Glutamatergic neuron (in vitro differentiated cells): ENCODE measurements at places on chromosomes 1 and 21.
A peak's percentile ranks its signal among the peaks of the same experiment; 100 is the strongest.

- no peak for DNase-seq
These were observed 22.4 kb downstream of the ARMH1 start for GRCh38 chr1:44696789-44697345.

DNA sequence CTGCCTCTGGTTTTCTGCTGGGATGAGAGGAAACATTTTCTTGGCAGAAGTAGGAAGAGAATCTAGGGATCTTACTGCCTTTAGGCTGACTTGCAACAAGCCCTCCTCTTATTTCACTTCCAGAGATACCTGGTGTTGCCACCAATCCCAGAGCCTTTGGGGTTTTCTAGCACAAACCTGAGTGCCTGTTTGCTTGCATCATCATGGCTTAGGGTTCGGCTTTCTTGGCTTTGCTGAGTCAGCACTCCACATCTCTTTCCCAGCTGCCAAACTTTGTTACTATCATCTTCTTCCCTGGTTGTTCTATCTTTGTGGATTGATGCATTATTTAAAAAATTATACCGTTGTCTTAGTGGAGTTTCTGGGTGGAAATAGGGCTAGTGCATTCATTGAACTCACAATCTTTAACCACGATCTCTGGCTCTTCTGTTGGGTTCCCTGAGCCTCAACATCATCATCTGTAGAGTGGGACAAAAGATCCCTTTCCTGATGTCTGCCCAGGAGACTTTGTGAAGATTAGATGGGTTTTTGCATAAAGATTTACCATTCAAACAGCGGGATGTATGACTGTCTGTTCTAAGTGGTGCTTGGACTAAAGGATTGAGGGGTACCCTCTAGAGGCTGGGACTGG is 76.6 kb upstream of the SELENON start:
- no peak for DNase-seq

DNA sequence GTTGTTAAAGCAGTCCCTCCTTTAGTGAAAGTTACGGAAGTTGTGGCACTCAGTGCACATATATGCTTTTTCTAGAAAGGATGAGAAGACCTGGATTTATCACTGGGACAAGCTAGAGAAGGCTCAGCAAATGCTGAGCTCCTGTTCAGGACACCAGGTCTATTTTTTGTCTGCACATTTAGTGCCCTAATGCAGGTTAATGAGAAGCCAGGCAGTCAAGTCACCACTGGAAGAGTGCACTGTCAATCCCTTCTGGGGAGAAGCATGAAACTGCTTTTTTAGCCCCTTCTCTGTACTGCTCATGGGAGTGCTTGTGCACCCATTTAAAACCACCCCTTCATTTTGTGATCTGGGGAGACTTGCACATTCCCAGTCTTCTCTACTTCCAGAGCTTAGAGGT is 624.1 kb upstream of the USP24 start:
- no peak for DNase-seq

GRCh38 chr1:62962901-62963776 is 179.2 kb downstream of the ATG4C start:
- DNase-seq: peak; percentile 85

GRCh38 chr21:39597595-39597994 is 15.1 kb upstream of the B3GALT5 start:
- no peak for DNase-seq

- DNase-seq: no peak
These were observed 1376.2 kb downstream of the NCAM2 start for GRCh38 chr21:22374218-22374969.

DNA sequence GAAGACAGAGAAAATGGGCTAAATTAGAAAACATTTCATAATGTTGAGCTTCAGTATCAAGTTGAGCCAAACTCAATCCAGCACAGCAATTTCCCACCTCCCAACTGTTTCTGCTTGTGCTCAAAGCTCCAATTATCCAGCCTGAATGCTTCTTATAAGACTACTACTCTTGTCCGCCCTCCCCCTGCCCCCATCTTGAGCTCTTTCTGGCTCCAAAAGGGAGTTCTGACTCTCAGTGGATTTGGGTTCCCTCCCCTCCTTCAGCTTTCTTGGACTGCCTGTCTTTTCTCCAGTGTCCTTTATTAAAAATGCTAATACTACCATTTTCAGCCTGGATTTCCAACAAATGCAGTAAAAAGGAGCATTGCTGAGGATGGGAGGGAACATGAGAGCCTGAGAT is 174.8 kb downstream of the ASTN1 start:
- DNase-seq: no peak

DNA sequence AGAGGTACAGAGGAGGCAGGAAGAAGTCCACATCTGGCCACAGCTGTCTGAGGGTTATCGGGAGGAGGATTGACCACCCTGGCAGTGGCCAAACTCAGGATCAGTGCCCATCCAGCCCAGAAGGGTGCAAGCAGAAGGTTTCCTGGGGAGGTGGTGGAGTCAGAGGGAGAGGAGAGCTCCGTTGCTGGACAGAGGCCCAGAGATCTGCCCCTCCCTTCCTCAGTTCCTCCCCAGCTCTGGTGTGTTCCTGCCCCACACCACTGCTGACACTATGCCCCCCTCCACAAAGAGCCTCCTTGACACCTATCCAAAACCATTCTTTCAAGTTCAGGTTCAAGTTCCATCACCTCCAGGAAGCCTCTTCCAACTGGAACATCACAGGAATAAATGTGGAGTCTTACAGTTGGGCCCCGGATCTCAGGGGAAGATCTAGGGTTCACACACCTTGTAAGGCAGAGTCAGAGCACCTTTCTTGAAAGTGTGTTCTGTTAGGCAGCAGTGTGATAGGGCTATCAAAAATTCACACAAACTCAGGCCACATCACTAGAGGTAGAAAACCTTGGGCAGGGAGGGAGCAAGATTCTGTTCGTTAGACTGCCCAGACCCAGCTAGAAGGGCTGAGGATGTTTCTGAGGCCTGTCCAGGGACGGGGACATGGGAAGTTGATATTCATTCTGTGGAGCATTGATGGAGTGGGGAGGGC is 7.4 kb downstream of the LDLRAD1 start:
- no peak for DNase-seq

- DNase-seq: no peak
These were observed 2.7 kb downstream of the WDTC1 start for GRCh38 chr1:27237112-27237511.

- no peak for DNase-seq
These were observed 15.8 kb upstream of the TMEM9 start for GRCh38 chr1:201169971-201170532.

- no peak for DNase-seq
These were observed 73.2 kb upstream of the ADGRL4 start for GRCh38 chr1:79079770-79080169.

DNA sequence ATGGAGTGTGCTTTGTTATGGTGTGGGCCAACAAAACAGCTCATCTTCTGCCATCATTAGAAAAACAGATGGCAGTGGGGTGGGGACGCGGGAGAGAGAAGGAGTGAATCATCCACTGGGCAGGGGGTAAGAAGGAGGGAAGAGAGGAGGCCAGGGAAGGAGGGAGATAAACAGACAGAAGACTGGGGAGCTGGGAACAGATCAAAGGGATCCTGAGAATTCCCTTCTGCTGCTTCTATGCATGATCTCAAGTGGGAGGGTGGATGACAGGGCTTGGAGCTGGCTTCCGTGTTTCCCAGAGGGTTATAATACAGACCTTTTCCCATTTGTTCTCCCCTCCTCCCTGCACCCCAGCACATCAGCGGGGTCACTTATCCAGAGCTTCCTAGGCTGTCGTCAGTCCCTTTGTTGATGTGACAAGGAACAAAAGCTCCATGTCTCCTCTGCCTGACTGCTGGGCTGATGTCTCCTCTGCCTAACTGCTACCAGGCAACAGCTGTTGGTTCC is 338.6 kb downstream of the PAPPA2 start:
- DNase-seq: no peak

DNA sequence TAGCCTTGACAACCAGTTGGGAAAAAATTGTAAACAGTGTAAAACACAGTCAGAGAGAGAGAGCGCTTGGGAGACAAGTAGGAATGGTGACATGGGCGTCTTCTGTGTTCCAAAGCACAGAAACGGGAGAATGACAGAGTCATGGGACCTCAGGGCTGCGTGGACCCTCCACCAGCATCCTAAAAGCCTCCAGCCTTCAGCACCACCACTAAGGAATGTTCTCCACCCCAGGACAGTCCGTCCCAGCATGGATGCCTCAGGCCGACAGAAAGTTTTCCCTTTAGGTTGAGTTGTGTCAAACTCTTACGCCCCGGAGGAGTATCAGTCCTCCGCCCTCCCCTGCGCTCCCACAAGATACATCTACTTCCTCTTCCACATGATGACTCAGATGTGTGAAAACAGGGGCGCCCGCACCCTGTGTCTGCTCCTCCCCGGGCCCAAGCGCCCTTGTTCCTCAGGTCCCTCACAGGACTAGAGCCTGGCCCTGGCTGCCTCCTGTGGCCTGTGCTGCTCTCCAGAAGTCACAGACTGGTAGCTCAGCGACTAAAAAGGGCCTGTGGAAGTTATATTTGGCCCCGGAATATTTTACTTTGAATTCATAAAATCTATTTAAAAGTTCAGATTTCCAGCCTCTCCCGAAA is 63.9 kb upstream of the EFHD2 start:
- DNase-seq: no peak

DNA sequence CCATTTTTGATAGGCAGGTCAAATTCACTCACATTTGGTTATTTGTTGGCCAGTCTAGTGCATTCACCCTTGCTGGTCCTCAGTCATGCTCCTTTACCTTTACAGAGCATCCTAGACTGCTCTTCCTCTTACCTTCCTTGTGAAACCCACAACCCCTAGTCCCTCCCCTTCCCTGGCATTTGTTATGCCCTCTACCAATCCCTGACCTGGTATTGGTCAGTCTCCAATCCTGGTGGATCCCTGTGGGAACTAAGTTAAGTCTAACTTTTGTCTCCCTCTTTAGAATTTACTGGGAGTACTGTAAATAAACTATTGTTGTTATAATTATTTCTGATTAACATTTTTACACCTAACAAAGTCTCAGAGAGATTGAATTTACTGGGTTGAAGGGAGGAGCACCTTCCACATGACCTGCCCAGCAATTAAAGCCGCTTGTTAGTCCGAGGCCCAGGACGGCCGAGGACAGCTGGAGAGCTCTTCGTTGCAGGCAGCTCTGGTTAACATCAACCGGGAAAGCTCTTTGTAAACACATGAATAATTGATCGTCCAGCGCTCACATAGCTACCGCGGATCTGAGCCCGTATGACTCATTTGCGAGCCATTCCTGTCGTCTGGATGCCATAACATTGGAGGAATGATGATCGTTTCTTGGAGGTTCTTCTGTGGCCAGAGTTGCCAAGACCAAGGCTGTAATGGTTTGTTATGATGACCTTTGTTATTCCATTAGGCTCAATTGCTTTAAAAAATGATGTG is 31.9 kb downstream of the MTARC1 start:
- DNase-seq: no peak

GRCh38 chr1:10504249-10504648 is 29.5 kb downstream of the PEX14 start:
- DNase-seq: no peak

GRCh38 chr1:20311289-20311688 is 20.6 kb downstream of the VWA5B1 start:
- DNase-seq: no peak

- no peak for DNase-seq
These were observed 15.9 kb downstream of the ZMYND12 start for GRCh38 chr1:42439940-42440339.

GRCh38 chr21:46551636-46552241 is 53.1 kb downstream of the S100B start:
- DNase-seq: no peak

DNA sequence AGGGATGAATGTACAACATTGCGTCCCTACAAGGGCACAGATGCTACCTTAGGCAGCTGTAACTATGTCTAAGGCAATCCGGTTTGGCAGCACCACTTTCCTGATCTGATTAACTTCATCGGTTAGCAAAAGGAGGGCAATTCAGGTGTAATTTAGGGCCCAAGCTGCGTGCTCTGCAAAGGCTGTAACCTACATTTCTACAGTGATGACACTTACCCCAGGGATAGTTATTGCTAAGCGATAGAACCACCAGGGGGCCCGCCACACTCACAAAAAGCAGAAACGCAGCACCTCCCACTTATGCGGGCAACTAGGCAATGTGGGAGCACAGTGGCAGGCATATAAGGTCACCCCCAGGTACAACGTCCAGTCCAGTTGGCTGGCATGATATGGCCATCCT is 113.5 kb downstream of the GDAP2 start:
- DNase-seq: peak; percentile 24

- no peak for DNase-seq
These were observed 108.6 kb downstream of the OLFML2B start for GRCh38 chr1:161915051-161915503.

DNA sequence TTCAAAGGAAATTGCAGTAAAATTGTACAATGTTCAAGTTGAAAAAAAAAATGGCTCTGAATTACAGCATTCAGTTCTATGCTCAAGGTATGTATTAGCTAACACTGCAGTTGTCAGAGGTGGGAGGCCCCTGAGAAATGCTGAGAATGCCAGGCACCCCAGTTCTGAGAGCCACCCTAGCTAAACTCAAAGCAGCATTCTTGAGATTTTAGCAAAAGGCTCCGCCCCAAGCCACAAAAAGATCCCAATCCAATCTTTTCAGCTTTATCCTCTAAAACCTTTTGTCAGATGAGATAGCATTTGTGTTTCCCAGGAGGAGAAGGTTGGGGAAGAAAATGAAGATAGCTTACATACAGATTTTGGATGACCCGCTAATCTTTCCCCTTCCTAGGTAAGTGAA is 68.8 kb downstream of the SMYD2 start:
- no peak for DNase-seq

DNA sequence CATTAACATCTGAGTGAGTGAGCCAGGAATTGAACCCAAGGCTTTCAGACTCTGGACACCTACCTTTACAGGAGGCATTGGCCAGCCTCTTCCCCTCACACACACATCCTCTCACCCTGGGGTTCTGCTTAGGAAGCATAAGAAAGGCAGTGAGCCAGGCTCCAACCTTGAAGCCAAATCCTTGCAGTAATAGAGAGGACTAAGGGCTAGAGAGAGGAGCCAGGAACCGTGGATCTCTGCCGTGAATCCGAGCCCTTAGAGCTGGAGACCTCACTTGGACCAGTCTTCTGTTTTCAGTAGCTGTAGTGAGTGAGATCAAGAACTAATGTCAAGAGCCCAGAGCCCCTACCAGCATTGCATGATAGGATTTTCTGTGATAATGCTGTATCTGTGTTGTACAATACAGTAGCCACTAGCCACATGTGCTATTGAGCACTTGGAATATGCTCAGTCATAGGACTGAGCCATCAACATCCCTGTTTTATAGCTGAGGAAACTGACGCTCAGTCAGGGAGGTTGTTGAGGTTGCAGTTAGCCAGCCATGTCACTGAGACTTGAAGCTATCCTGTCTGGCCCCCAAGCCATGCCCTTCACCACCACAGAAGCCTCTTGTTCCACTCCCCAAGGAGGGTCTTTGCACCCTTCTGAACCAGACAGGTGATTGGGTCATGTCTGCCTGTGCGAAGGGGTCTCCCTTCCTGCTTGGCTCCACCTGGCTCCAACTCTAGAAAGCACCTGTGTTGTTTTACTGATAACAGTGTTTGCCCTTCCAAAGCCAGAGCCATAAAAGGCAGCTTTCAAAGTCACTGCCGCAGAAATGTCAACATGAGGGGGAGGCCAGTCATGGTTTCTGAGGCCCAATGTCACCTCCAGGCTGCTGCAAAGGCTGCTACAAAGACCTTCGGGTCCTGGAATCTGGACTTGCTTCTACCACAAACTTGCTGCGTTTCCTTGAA is 101.1 kb upstream of the JUN start:
- DNase-seq: no peak
